ENCODE measurements at places on chromosomes 7 and 10.

DNA sequence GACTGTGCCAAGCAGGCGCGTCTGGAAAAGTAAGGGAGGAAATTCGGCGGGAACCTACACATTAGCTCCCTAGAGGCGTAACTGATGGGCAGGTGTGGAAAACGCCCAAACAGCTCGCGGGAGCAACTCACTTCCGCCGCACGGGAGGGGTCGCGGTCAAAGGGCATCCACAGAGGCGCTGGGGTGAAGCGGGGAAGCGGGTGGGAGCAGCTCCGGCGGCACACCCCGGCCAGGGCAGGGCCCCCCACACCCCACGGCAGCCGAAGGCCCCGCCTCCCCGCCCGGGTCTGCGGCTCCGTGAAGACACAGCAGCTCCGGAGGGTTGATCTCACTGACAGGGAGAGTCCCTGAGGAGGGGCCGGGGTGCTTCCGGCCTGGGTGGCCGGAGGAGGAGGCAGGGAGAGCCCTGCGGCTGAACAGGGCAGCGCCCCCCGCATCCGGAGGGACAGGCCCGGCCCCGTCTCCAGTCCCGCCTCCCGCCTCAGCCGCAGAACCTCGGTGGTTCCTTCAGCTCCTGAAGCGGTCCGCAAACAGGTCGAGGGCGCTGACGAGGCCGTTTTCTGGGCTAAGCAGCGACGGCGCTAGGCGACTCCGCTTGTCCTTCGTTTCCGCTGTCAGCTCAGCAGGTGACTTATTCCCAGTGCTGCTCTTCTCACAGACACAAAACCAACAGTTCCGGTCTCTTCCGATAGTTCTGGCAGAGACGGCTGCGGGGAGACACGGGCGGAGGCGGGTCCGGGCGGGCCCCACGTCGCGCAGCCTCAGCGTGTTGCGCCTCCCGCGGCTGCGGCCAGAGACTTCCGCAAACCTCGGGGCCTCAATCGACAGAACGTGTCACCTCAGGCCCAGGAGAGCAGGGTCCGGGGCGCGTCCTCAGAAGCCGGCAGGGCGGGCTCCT is 276.1 kb downstream of the DNAJB6 start:
- no peak for DNase-seq

GRCh38 chr10:102620138-102620590 is 24.1 kb upstream of the TRIM8 start:
- no peak for DNase-seq

- DNase-seq, result no peak
These were observed 156.7 kb upstream of the TCF7L2 start for GRCh38 chr10:112793202-112793921.

DNA sequence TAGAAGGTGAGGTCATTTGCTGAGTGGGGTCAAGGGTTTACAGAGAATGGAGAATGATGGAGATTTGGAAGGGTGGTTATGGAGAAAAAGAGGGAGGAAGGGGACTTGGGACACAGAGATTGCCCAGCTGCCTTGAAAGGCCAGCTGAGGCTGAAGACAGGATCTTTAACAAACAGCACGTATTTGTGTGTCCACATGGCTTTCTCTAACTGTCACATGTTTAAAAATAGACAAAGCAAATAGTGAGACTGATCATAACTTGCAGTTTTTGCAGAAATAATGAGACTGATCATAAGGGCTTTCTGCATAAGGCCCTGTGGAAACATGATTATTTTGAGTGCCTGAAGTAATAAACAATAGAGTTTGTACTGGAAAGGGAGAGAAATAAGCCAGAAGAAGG is 212.7 kb downstream of the HDAC9 start:
- no peak for DNase-seq

GRCh38 chr10:107340326-107340725 is 175.8 kb upstream of the SORCS1 start:
- no peak for DNase-seq

DNA sequence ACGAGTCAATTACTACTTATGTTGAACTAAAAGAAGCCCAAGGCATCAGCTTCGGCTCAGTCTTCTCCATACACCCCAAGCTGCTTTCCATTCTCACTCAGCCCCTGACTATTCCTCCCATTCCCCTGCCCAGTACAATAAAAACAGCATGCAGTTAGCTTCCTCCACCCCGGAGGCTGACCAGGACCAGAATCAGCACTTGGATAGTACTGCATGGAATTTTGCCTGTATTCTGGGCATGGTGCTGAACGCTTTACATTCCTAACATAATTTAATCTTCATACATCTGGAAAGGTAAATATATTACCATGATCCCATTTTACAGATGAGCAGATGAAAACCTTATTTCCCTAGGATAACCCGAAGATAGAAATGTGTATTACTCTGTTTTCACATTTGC is 7.5 kb upstream of the PODXL start:
- DNase-seq, result no peak

GRCh38 chr10:1411956-1412355 is 325.4 kb downstream of the ADARB2 start:
- no peak for DNase-seq

DNA sequence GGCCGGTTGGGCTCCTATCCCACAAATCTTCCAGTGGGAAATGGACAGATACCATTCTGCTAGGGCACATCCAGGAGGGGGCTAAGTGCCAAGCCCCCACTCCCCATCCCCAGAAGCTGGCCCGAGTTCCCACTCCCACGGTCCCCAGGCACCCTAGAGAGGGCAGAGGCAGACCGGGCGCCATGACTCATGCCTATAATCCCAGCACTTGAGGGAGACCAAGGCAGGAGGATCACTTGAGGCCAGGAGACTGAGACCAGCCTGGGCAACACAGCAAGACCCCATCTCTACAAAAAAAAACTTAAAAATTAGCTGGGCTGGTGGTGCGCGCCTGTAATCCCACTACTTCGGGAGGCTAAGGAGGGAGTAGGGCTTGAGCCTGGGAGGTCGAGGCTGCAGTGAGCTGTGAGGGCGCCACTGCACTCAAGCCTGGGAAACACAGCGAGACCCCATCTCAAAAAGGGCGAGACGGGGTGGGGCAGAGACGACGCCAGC is 870 bp downstream of the GNA12 start:
- peak; percentile 26 for DNase-seq

DNA sequence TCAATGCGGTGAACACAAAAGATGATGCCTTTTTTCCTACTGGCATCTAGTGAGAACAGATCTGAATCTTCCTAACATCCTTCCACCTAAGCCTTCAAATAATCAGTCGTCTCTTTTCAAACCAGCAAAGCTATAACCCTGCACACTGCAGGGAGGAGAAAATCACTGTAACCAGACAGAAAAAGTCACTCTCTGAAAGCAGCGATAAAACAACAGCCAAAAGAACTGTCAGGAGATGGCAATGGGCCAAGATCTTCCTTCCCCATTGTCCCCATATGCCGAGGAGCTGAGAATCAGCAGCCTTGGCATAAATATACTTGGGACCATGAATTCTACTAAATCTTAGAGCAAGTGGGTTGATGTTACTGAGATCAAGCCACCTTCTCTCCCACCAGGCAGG is 13.1 kb downstream of the FZD9 start:
- DNase-seq, result no peak

DNA sequence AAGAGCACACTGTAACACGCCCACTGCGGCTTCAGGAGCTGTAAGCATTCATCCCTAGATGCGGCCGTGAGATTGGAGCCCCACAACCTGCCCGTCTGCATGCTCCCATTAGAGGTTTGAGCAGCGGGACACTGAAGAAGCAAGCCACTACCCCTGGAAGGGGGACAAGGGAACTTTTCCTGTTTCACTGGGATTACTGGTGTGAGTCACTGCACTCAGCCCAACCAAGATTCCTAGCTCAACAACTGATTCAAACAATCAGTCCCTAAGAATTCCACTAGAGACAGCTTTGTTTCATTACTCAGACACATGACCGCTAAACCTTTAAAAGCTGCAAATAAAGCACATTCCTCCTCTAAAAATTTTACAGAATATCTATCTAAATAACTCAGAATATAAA is 69.8 kb downstream of the ORC5 start:
- DNase-seq, result no peak

- DNase-seq, result no peak
These were observed 136.4 kb downstream of the VTI1A start for GRCh38 chr10:112583236-112583939.

GRCh38 chr10:117167346-117167788 is 29.3 kb upstream of the VAX1 start:
- no peak for DNase-seq

GRCh38 chr7:35313575-35313974 is 59.7 kb upstream of the TBX20 start:
- no peak for DNase-seq

GRCh38 chr7:46168671-46169383 is 247.8 kb upstream of the IGFBP3 start:
- no peak for DNase-seq

GRCh38 chr10:122348935-122349361 is 25.6 kb upstream of the PLEKHA1 start:
- DNase-seq, result no peak

DNA sequence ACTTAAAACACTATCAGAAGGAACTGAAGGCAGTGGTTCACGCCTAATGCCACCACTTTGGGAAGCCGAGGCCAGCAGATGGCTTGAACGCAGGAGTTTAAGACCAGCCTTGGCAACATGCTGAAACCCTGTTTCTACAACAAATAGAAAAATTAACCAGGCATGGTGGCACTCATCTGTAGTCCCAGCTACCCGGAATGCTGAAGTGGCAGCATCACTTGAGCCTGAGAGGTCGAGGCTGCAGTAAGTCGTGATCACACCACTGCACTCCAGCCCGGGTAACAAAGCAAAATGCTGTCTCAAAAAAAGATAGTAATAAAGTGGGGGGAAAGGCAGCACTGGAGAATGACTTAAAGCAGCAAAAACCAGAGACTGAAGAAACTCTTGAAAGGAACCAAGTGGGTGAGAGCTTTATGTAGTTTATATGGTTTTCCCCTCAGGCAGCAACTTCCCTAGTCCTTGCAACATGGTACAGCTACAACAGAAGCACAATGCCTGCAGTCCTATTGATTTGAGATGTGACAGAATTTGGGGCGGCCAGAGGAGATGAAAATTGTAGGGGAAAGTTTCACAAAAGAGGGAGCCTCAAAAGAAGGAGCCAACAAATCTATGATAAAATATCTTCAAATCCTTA is 38.1 kb downstream of the GDI2 start:
- no peak for DNase-seq

- DNase-seq, result no peak
These were observed 76.1 kb downstream of the PROSER2 start for GRCh38 chr10:11899067-11899876.

GRCh38 chr10:36499693-36500092 is 625.7 kb upstream of the ANKRD30A start:
- DNase-seq, result no peak

DNA sequence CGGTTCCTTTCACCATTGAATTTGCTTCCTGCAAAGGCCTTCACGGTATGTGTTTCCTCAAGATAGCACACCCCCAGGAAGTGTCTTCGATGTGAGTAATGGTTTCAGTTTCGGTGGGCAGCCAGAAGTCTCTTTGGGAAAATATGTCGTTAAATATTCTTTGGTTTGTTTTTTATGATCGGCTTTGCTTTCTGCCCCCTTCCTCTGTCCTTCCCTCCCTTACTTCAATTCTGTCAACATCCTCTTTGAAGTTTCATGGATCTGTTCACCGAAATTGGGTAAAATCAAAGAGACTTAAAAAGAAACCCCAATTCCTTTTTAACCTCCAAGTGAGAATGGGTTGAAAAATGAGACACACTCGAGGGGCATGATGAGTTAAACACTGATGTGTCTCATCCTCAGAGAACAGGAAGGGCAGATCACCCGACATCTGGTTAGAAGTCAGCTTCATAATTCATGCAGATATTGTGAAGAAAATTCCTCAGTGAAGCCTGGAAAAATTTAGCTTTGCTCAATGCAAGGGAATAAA is 170.8 kb upstream of the HABP2 start:
- no peak for DNase-seq

GRCh38 chr10:121754666-121755065 is 156.4 kb upstream of the FGFR2 start:
- no peak for DNase-seq

GRCh38 chr7:22712999-22713398 is 14.0 kb upstream of the IL6 start:
- DNase-seq, result no peak

- no peak for DNase-seq
These were observed 12.3 kb downstream of the TRIM56 start for GRCh38 chr7:101097561-101097960.

GRCh38 chr10:11208908-11209829 is 191.5 kb downstream of the CELF2 start:
- DNase-seq, result no peak

DNA sequence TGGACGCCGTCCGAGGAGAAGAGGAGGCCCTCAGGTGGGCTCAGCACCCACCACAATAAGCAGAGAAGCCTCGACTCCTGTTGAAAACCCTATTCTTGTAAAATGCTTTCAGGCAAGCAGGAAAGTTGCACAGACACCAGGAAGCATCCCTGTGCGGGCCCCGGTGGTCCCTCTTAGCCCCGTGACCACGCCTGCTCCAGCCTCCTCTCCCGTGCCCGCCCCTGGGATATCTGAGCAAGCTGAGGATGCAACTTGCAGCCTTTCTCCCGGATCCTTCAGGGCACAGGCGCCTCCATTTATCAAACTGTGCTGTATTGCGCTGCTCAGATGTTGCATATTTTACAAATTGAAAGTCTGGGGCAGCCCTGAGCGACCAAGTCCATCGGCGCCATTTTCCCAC is 72.7 kb downstream of the CFAP46 start:
- DNase-seq, result no peak

- no peak for DNase-seq
These were observed 44.4 kb upstream of the ELN start for GRCh38 chr7:73983437-73984164.

DNA sequence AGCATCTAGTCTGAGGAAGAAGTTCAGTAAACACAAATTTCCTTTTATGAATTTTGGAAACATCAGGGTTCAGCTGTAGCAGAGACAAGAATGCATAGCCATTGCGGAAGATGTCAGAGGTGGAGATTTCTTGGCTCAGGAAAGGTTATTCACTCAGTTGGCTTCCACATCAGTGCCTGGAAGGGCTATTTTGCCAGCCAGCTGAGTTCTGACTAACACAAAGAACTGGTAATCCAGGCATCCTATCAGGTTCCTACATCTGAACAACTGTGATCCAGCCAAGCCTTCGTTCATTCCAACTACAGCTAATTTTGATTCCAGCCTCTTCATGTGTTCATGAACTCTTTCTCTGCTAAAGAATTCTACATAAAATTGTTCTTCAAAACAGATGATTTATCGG is 965.6 kb downstream of the XPNPEP1 start:
- no peak for DNase-seq

GRCh38 chr7:16564909-16565426 is 38.3 kb downstream of the LRRC72 start:
- peak; percentile 35 for DNase-seq

- no peak for DNase-seq
These were observed 7.1 kb downstream of the R3HCC1L start for GRCh38 chr10:98141484-98142073.

GRCh38 chr10:239109-239508 is 103.9 kb downstream of the ZMYND11 start:
- DNase-seq, result no peak

Measured in hematopoietic multipotent progenitor cell treated with erythropoietin and hydrocortisone succinate and interleukin-3 and kit ligand, for 17 days (in vitro differentiated cells).